Left lobe of liver (tissue), 2 donors: ENCODE measurements at places on chromosomes 2 and 18.
A peak's percentile ranks its signal among the peaks of the same experiment; 100 is the strongest.

GRCh38 chr2:183164650-183165015, 40.4 kb downstream of the NUP35 start:
- DNase-seq = no peak

DNA sequence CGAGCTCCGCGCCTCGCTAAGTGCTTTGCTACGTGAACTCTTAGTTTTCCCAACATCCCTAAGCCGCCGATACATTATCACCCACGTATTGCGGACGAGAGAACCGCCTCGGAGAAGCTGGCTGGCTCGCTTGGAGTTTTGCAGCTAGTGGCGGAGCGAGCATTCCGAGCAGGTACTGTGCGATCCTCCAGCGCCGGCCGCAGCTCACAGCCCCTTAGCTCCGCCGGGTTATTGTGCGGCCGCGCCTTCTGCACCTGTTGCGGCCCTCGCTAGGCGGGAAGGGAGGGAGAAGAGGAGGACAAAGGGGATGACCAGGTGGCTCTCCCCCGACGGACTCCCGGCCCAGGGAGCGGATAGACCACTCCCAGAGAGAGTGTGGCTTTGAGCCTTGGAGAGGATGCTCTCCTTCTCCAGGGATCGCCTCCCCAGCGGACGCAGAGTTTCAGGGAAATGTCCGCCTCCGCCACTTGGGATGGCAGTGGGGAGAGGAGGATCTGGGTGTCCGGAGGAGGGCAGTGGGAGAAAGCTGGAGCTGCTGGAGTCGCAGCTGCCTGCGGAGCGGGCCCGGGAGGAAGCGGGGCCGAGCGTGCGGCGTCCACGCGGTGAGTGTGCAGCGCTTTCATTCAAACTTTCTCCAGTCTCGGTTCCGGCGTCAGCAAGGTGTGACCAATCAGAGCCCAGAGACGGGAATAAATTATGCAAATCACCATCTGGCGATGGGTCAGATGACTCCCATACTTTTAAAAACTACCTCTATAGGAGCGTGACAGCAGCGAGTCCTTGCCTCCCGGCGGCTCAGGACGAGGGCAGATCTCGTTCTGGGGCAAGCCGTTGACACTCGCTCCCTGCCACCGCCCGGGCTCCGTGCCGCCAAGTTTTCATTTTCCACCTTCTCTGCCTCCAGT, at the start of gene LIPG:
TSS of gene LIPG (plus strand) at position 769 of the 905 bp plus-strand sequence. CDS start 252 bp downstream, outside the sequence.
- DNase-seq = peak; percentile 90

GRCh38 chr2:172046080-172046678, 39.1 kb upstream of the DLX1 start:
- no peak for DNase-seq

DNA sequence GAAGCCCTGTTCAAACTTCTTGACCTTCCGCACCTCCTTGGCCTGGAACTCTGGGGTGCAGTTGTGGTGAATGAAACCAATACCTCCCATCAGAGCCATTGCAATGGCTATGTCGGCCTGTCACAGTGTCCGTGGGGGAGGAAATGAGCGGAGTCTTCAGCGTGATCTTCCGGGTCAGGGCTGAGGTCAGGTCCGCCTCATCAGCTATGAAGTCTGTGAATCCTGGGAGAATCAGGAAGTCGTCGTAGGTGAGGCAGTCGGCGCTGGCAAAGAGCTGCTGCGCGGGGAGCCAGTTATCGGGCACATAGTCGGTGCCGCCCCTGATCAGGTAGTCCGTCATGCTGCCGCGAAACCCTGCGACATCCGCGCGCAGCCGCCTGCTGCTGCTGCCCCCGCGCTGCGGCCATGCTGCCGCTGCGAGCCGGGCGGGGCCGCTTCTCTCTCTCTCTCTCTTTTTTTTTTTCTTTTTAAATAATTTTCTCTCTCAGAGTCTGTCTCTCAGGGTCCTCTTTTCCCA, 154.1 kb upstream of the ZSWIM2 start:
- no peak for DNase-seq

DNA sequence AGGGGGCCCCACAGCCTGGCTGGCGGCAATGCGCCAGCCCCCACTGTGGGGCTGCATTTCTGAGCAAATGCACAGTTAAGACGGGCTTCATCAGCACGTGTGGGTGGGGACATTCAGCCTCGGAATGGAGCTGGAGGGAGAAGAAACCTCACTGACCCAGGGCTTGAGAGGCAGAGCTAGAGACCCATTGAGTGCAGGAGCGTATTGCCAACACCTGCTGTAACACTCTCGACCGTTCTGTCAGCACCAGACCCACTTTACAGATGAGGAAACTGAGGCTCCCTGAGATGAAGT, 200.9 kb upstream of the RAB6C start:
- DNase-seq = no peak
